H4 (cell line): ENCODE measurements at places on chromosomes 13 and 19. TPM values are rescaled to one million over a fixed set of nuclear protein-coding genes. Genes with fewer than 3 reads are reported as not detected.

LMTK3 gene
- 0.43 TPM in 1 of 2 replicates, not detected in the other for total RNA-seq

FPR3 gene
- 0.62 and 0.64 TPM in 2 replicates for total RNA-seq

TYROBP gene
- not detected in 2 replicates for total RNA-seq

ACP7 gene
- total RNA-seq = not detected in 2 replicates

PSG6 gene
- total RNA-seq = not detected in 2 replicates

DNA sequence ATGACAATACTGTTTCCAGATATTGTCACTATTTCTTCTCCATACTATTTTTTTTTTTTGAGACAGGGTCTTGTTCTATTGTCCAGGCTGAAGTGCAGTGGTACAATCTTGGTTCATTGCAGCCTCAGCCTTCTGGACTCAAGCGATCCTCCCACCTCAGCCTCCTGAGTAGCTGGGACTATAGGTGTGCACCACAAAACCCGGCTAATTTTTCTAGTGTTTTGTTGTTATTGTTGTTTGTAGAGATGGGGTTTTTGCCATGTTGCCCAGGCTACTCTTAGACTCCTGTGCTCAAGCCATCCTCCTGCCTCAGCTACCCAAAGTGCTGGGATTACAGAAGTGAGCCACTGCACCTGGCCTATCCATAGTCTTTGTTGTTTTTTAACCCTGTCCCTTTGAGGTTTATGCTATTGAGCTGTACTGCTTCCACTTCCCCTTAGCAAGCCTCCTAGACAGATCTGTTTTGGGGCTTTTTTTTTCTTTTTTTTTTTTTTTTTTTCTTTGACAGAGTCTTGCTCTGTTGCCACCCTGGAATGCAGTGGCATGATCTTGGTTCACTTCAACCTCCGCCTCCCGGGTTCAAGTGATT, 27.6 kb upstream of the MAP3K10 start:
- no peak for DNase-seq

DNA sequence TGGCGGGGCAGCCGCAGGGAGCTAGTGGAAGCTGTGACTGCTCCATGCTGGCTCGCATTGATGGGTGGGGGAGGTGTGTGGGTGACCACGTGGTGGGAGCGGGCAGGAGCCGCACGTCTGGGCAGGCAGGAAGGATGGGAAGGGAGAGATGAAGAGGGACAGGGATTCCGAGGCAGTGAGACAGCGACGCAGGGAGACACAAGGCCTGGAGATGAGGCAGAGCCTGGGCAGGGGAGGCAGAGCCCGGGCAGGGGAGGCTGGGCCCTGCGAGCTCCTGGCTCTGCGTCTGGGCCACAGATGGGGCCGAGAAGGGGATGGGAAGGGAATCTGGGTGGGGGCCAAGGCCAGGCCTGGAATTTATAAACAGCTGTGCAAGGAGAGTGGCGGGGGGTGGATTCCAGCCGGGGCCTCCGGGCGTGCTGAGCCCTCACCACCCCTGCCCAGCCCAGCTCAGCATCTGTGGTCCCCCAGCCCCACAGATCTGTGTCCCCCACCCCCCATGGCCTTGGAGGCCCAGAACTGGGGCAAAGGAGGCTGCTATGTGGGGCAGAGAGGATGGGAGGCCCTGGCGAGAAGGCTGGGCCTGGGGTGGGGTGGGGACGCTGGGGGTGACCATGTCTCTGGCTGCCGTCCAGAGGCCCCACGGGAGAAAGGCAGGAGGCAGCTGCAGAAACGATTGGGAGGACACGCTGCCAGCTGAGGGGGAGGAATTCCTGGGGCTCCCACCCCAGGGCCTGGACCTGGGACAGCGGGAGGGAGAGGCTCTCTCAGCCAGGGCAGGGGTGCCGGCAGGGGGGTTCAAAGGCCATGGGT, 6.0 kb downstream of the EHD2 start:
- peak; percentile 97 for DNase-seq

- no peak for DNase-seq
These were observed 4.0 kb upstream of the KLF12 start for GRCh38 chr13:74138241-74138640.

DNA sequence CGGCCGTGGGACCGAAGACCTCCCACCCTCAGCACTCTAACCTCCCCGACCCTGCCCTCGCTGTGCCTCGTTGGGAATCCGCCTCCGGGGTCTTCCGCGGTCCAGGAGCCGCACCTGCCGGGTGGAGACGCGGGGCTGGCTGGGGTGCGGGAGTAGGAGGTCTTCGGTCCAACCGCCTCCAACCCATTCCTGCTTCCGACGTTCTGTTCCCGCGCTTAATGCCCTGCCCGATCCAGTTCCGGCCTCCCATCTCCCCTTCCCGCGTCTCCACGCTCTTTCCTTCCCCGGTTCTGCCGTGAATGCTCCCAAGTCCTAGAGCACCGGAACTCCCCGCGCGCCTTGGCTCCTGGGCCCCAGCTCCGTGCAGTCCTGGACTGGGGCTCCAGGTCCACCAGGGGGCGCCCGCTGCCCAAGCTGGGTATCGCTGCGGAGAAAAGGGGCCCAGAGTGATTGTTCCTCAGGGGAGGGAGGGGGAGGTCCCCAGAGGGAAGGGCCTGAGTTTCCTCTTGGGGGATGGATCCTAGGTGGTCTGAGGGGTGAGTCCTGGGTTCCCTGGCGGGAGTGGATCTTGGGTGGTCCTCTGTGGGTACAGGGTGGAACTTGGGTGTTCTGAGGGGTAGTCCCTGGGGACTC, 14.1 kb upstream of the TNFSF9 start:
- peak; percentile 80 for DNase-seq

DNA sequence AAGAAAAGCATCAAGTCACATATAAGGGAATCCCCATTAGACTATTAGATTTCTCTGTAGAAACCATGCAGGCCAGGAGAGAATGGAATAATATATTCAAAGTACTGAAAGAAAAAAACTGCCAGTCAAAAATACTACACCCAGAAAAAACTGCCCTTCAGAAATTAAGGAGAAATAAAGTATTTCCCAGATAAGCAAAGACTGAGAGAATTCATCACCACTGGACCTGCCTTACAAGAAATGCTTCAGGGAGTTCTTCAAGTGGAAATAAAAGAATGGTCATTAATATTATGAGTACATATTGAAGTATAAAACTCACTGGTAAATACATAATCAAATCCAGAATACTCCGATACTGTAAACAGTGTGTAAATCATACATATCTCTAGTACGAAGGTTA, 35.9 kb downstream of the VWA8 start:
- no peak for DNase-seq

GRCh38 chr13:51502153-51502651, 49.4 kb upstream of the INTS6 start:
- DNase-seq = no peak

DNA sequence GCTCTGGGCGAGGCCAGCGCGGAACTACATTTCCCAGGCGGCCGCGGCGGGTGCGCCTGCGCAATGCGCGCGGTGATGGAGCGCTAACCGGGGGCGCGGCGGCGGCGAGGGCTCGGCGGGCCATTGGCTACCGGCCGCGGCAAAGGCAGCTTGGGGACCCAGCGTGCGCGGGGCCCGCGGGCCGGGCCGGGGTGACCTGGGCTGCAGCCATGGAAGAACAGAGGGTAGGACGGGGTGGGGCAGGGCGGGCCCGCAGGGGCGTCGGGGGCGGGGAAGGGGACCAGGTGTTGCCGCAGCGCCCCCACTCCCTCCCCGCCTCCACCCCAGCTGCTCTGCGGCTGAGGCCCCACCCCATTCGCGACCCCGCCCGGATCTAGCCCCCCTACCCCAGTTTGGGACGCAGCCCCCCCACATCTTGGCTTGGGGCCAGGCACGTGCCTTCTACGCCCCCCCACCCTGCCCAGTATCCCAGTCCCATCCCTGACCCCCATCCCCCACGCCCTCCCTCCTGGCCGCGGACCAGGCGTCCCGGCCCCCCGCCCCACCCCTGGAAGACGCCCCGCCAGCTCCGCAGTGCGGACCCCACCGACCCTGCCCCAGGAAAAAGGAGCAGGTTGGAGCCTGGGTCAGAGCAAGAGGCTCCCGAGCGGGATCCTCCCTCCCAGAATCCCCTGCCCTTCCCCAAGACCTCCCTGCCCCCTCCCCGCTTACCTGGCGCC, at the start of gene FSD1:
Gene FSD1 (plus strand): TSS at position 61 of the 719 bp plus-strand sequence. CDS start 149 bp downstream, at position 210.
- peak; percentile 27 for DNase-seq

DNA sequence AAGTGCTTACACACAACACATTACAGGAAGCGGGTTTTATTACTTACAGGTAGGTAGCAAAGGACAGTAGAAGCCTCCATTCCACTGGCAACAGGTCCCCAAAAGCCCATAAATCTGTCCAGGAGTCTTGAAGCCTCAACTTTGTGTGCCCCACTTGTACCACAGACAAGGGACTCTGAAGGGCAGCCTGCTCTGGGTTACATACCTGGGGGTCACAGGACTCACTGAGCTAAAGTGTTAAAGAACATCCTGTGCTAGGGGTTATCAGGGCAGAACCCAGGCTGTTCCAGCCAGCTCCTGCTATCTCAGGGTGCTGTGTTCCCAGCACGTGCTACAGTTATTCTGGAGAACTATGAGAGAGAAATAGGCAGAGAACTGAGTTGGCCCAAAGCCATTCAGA, 230.9 kb upstream of the SLC10A2 start:
- DNase-seq = no peak

GRCh38 chr19:55962186-55962585, 14.6 kb downstream of the NLRP8 start:
- peak; percentile 85 for DNase-seq

DNA sequence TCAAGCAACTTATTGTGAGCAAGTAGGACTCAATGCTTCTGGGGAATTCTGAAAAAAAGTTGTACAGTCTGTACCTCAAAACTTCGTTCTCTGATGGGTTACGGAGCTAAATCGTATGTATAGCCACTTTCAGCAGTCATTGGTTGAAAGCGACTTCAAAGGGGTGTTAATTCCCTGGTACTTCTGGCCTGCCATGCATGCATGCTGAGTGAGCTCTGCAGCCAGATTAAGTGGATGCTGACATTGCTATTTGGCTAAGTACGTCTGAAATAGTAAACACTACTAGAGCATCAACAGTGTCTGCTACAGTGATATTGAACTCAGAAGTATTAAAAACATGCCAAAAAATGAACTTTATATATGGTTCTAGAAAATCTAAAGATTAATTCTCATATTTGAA, 1183.1 kb upstream of the PCDH20 start:
- DNase-seq = no peak

DNA sequence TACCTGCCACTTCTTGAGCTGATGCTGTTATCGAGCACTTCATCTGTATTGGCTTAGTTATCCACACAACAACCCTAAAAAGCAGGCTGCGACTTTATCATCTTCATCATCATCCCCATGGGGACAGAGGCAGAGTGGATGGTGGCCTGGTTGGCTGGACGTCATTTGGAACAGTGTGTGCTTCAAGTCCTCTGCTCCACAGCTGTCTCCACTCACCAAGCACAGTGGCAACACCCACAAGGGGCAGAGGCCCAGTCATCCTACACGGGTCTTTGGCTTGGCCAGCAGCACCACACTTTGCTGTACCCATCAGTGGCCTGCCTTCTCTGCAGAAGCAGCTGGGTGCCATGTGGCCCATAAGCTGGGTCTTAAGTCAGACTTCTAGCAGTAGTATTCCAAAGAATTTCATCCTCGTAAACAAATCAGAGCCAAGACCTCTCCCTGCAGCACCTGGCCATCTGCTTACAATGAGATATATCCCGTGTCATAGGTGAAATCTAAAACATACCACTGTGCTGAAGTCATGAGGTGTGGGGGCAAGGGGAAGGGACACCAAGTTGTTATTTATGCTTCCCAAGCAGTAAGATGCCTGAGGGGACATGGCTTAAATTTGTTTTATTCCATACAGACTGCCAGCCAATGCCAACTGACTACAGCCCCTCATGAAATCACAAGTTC, 47.9 kb upstream of the EPHX3 start:
- no peak for DNase-seq

GRCh38 chr13:26308836-26309235, 54.9 kb downstream of the CDK8 start:
- DNase-seq = no peak

DNA sequence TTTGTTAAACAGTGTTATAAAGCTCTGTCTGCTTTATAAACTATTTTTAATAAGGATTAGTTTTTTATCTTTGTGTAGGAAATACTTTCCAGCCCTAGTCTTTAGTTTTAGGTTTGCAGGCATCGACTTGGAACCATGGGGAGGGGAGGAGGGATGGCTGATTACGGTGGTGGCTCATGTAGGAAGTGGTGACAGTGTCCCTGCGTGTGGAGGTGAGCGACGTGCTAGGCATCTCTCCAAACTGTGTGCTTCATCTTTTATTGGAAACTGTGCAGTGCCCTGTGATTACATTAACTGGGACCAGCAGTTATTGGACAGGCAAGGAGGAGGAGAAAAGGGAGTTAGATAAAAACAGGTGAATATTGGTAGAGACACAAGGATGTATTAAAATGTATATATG, 203.8 kb downstream of the ATP8A2 start:
- peak; percentile 3 for DNase-seq

DNA sequence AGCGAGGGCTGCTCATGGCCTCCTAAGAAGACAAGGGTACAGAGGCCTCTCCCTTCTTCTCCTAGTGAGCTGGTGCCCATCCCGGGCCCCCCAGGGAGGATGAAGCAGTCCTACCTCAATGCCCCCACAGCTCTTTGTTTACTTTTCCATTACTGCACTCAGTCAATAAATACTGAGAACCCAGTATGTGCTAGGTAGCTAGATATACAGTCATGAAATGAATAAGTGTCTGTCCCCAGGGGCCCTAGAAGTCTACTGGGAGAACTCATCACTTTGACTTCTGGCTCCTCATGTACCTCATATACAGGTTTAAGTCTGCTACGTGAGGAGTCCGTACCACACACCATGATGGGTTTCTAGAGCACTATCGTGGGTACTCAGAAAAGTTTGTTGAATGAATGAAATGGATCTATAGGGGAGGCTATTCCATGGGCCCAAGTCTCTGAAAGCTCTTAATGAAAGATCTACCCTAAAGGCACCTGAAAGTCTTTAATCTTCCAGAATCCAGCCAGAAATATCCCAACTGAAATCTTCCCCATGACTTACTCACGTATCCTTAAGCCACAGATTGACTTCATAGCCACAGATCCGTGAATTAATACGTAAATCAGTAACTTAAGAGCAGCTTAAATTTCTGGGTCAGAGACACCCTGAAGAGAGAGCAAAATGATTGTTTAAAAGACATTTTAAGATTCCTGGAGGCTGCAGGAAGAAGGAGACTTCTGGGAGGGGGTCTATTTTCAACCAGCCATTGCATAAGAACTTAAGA, 51.6 kb upstream of the POMP start:
- no peak for DNase-seq

DNA sequence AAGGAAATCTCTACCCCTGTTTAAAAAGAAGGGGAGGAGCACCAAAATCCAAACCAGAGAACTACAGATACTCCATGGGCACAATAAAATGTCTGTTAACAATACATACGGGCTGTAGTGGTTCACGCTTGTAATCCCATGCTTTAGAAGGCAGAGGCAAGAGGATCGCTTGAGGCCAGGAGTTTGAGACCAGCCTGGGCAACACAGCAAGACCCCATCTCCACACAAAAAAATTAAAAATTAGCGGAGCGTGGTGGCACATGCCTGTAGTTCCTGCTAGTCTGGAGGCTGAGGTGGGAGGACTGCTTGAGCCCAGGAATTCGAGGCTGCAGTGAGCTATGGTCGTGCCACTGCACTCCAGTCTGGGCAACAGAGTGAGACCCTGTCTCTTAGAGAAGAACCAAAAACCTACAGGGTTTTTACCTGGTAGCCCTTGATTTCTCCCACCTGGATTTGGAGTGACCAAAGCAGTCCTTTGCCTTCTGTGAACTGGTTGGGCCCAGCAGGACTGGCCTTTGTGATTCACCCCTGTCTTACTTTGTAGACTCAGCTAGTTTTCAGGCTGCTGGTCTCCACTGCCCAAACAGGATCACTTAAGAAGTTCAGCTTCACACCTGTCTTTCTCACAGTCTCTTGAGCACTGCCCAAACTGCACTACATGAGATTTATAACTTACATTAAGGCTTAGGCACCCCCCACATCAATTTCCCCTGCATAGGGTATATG, 38.7 kb upstream of the FLT1 start:
- DNase-seq = no peak
